HAP-1 (cell line): ENCODE measurements at places on chromosomes 13 and 19.
A peak's percentile ranks its signal among the peaks of the same experiment; 100 is the strongest.

DNA sequence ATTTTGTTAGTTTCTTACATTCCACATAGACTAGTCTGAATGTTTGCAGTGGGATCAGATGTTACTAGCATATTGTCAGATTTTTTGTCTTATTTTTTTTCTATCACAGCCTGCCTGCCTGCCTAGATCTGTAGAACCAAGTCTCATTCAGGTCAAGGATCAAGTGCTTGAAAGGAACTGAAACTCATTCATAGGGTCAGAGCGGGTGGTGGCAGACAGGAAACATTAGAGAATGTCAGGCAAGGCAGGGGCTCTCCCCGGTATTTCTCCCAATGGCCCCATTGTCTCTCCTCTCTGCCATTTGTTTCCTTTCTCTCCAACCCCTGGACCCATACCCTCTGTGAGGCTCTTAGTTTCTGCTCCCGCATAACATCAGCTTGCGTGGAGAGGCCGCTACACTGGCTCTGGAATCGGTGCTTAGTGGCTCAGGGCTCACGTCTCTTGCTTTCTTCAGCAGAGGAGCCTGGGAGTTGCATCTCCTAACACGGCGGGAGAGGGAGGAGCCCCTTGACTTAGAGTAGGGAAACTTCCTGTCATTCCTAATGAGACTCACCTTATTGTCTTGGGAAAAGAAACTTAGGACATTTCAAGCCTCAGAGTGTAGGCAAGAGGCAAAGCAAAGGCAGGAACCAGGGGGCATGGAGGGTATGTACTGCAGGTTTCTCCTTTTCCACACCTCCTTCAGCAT lies 35.6 kb upstream of the SPATA13 start:
- DNase-seq = no peak

- no peak for DNase-seq
These were observed 51.5 kb downstream of the EPS15L1 start for GRCh38 chr19:16420336-16420676.

DNA sequence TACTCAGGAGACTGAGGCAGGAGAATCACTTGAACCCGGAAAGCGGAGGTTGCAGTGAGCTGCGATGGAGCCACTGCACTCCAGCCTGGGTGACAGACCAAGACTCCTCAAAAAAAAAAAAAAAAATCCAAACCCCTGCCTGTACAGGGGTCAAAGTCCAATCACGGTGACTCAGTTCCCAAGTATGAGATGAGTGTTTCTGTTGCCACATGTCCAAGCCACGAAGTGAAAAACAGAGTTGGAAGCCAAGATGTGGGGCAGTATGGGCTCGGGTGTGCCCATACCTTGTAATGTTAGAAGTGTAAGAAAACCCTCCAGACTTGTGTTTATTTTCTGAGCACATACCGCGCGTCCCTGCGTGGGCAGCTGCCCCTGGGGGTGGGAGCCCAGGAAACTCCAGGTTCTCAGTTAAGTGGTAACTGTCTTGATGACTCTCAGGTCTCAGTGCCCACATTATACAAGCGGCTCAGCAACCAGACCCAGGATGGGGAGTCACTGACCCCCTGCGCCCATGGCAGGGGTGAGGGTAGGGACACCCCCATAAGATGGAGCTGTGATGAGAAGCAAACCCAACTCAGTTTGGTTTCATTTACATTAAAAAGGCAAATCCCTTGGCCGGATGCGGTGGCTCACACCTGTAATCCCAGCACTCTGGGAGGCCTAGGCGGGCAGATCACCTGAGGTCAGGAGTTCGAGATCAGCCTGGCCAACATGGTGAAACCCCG lies 1.2 kb upstream of the GPX4 start:
- no peak for DNase-seq

DNA sequence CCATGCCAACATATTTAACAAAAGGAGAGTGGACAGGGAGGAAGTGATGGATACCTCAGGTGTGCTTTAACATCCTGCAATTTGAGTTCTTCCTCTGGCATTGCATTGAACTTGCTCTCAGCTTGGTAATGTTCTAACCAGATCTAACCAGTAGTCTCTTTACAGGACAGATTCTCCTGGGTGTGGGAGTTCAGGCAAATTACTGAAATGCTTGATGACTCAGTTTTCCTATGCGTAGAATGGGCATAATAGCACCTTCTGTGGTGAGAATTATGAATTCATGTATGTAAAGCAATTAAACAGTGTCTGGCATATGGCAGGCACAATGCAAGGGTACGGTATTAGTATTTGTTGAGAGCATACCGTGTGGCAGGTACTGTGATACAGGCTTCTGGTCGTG lies 3.6 kb downstream of the AKAP11 start:
- no peak for DNase-seq

GRCh38 chr13:73428137-73428536 lies 369.3 kb downstream of the KLF5 start:
- DNase-seq = no peak

- DNase-seq = no peak
These were observed 188.0 kb downstream of the RGCC start for GRCh38 chr13:41645331-41645730.

GRCh38 chr19:38204728-38205127 lies 19.3 kb downstream of the DPF1 start:
- no peak for DNase-seq

DNA sequence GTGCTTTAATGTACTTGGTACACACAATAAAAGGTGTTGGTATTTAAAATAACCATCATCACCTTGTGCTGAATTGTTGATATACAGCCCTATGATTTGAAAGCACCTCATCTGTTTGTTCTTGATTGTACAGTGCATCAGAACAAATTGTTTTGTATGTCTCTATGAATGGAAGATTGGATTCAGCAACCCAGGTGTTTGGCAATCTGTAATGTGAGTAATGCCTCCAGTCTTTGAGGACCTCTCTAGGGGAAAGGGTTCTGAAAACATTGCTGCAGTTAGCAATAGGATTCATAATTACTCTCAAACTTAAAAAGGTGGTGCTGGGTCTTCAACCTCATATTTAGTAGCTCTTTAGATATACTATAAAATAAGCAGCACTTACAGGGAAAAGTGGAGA lies 341.8 kb downstream of the OXGR1 start:
- no peak for DNase-seq

DNA sequence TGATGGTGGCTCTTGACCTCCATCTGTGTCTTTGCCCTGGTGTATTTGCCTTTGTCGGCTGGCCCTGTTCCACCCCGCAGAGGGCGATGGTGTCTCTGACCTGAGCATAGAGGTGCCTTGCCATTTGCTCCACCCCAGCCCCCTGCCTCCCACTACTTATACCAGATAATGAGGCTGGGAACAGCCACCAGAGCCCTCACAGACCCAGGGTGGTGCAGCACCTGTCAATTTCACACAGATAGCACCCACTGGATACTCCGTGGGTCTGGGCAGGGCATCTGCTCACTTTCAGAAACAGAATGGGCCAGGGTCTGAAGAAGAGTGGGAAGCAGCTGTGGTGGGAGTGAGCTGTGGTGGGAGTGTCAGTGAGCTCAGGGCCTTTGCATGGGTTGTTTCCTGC lies 4.1 kb downstream of the ZNF536 start:
- no peak for DNase-seq

DNA sequence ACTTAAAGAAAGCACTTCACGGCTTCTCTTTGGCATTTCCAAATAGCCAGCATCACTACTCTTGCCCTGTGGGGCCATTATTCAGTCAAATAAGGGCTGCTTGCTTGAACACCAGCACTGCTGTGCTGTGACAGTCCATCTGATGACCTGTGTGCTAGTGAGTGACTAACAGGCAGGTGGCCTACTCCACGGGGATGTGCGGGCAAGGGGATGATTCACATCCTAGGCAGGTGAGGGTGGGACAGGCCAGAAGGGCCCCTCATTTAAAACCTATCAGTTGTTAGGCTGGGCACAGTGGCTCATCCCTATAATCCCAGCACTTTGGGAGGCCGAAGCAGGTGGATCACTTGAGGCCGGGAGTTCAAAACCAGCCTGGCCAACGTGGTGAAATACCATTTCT lies 8.2 kb downstream of the CCNE1 start:
- no peak for DNase-seq

- DNase-seq = no peak
These were observed 8.7 kb downstream of the RPL36 start for GRCh38 chr19:5698635-5699422.

GRCh38 chr13:106464076-106464475 lies 71.4 kb downstream of the EFNB2 start:
- no peak for DNase-seq

DNA sequence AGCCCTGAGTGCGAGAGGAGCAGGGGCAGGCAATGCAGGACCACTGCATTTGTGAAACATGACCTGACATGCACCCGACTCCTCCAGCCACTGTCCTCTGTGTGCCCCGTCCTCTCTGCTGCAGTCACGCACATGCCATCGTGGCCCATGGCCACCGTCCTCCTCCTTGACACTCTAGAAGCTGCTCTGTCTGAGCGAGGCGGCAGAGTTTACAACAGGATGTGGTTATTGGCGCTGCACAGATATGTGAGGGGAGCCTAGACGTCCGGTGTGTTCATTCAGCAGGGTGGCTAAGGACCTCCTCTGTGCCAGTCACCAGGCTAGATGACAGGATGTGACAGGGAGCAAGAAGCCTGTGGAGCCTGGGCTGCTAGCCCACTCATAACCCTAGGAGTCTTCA lies 277.8 kb downstream of the FOXO1 start:
- DNase-seq = no peak

DNA sequence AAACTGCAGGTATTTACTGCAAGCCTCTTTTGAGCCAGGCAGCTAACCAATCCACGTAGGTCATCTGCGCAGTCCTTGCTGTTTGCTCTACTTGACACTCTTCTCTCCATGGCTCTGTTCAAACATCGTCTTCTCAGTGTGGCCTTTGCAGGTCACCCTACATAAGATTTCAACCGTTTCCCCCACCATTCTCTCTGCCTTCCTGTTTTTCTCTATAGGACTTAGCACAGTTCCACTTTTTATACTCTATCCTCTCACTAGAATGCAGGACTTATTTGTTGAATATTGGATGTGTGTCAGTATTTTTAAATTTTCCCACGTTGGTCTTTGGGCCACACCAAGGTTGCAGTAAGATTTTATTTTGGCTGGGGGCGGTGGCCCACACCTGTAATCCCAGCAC lies 1.7 kb upstream of the FBXW9 start:
- no peak for DNase-seq

- DNase-seq = no peak
These were observed 276.4 kb downstream of the LHFPL6 start for GRCh38 chr13:39326469-39327171.

GRCh38 chr13:114128624-114129522 lies 3.5 kb downstream of the RASA3 start:
- DNase-seq = no peak

DNA sequence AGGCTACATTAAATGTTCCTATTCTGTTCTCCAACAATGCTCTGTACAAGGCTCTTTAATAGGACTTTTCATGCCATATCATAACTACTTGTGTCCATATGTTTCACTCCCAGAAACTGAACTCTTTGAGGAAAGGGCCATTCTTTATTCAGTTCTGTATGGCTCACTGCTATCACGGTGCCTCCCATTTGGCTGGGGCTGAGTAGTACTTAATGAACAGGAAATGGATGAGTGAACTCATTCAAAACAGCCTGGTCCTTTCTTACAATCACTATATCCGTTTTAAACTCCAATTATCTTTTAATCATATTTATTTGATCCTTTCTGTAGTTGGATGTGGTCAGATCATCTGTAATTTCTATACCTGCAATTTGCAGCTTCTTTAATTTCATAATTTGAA lies 410.6 kb downstream of the TBC1D4 start:
- no peak for DNase-seq

DNA sequence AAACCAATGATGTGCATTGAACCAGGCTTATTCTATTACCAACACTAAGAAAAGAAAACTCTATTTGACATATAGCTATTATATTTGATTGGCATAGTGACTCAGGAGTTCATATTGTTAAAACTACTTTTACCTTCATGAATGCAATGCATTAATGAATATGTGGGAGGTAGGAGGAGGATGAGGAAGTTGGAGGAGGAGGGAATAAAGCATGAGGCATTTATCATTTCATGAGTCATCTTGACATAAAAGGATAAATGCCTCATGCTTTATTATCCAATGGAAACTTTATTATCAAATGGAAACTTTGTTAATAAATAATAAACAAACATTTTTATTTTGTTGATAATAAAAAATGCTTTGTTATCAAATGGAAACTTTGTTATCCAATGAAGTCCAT lies 116.5 kb downstream of the SPRY2 start:
- peak; percentile 22 for DNase-seq

GRCh38 chr13:50650592-50651504 lies 192.6 kb downstream of the DLEU7 start:
- DNase-seq = no peak
